Caudate nucleus (tissue), 63 donors: ENCODE measurements at places on chromosomes 7 and 10.
A peak's percentile ranks its signal among the peaks of the same experiment; 100 is the strongest.

GRCh38 chr7:27251652-27252590, 9.3 kb downstream of the EVX1 start:
- no peak for DNase-seq

GRCh38 chr10:50992972-50993766, 81.1 kb upstream of the PRKG1 start:
- DNase-seq: no peak

DNA sequence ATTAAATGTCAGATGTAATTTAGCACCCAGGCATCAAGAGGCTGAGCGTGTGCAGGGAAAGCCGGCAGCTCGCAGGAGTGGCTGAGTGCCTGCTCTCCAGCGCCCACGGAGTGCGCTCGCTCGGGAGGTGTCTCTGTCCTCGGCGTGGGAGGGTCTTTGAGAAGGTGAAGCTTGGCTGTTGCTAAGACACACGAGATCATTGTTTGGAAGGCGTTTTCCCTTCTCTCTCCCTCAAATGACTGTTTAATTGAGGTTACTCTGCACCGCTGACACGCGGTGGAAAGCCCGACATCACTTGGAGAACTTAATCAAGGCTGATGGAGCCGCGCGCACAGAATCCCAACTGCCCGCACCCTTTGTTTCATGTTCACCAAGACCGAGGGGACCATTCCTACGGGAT, 414.6 kb downstream of the DNAJB6 start:
- no peak for DNase-seq

DNA sequence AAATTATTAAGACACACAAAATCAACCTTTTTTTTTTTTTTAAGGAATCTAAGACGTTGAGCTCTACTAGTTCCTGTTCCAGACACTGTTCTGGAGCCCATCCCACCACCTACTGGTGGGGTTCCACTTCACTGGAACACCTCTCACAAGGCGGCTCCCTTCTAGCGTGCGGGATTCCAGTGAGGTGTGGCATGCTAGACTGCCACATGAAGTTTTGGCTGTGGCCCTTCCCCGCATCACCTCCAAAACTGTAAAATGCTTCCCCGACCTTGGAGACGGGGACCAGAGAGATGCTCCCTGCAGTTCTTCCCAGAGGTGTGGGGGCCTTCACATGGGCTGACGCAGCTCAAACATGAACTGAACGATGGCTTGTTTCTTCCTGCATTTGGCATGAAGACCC, 12.6 kb downstream of the FAM53B start:
- DNase-seq: no peak

GRCh38 chr7:70392256-70392876, 739.6 kb upstream of the GALNT17 start:
- DNase-seq: no peak

GRCh38 chr7:144384071-144384470, 19.4 kb downstream of the NOBOX start:
- DNase-seq: no peak

GRCh38 chr7:2837496-2837895, 6.6 kb downstream of the GNA12 start:
- DNase-seq: no peak

DNA sequence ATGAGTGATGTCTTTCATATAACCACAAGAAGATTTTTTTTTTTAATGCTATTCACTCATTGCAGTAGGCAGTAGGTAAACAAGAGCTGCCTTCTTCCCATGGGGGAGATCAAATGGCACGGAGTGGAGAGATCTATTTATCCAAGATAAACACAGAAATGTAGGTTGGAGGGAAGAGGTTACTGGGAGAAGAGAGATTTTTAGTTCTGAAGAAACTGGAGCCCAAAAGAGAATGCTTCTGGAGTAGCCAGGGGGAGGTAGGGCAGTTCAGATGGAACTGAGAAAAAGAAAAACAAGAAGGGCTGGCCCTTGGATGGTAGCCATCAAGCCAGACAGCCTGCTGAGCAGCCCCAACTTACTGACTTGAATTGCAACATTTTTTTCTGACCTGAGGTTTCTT, 270.1 kb upstream of the TPK1 start:
- no peak for DNase-seq

GRCh38 chr7:119228482-119228881, 1004.0 kb downstream of the ANKRD7 start:
- no peak for DNase-seq

- DNase-seq: peak; percentile 42
Observed at GRCh38 chr7:38217672-38218071, 39.6 kb downstream of the STARD3NL start.

- no peak for DNase-seq
Observed at GRCh38 chr7:2936301-2936700, 92.2 kb upstream of the GNA12 start.

- DNase-seq: peak; percentile 51
Observed at GRCh38 chr10:13347500-13348156, 465 bp downstream of the SEPHS1 start.

GRCh38 chr7:128059143-128059988, 28.1 kb upstream of the LRRC4 start:
- no peak for DNase-seq

GRCh38 chr10:124299696-124300095, 119.0 kb downstream of the OAT start:
- DNase-seq: no peak

GRCh38 chr10:101291331-101292193, 62.3 kb upstream of the LBX1 start:
- no peak for DNase-seq

GRCh38 chr7:10577866-10578374, 395.8 kb upstream of the PHF14 start:
- DNase-seq: no peak

GRCh38 chr7:7970237-7970530, 1.6 kb downstream of the GLCCI1 start:
- no peak for DNase-seq

DNA sequence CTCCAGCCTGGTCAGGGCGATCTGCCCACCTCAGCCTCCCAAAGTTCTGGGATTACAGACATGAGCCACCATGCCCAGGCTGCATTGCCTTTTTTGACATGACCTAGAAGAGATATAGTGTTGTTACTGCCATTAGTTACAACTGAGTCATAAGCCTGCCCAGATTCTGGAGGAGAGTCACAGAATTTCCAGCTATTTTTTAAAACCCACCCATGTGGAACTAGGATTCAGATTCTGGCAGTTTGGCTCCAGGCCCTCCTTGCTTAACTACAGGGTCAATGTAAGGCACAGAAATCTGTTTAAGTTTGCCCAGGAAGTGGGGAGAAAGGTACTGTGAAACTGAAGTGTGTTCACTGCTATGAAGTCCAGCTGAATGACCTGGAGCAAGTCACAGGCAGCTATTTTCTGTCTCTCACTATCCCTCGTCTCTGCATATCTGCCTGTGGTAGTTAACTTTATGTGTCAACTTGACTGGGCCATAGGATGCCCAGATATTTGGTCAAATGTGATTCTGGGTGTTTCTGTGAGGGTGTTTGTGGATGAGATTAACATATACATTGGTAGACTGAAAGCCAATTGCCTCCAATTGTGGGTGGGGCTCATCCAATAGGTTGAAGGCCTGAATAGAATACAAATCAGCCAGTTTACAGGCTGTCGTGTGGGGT, 8.4 kb upstream of the MARVELD1 start:
- DNase-seq: no peak

- no peak for DNase-seq
Observed at GRCh38 chr7:43926798-43927123, 525 bp downstream of the UBE2D4 start.

DNA sequence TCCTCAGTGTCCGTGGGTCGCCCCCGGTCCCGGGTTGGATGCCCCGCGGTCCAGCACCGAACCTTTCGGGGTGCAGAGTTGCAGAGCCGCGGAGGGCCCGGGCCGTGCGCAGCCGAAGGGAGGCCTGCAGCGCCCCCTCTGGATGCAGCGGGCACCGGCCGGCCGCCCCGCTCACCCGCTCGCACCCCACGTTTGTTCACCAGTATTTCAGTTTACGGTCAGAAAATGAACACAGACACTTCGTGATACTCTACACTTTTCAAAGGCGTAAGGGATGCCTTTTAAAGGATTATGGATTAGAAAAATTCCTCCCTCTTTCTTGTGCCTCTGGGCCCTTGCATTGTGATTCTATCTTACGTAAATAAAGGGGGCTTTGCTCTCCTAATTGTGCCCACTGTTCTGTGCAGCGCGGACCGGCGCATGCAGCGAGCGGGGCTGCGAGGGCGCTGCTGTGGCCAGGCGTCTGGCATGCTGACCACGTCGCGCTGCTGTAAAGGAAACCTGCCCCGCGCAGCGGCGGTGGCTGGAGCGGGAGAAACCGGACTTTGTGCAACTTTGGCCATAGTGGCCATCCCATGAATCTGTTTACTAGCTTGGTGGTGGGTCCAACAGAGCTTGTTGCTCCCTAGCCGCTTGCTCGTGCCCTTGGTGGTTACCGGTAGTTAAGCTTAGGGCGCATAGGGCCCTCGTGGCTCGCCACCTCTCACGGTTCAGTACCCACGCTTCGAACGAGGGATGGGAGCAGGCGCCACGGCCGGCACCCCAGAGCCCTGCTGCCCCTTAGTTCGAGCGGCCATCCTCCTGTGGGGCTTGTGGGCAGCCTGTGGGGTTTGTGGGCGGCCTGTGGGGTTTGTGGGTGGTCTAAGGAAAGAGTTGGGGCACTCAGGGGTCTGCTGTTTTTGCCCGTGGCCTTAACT, 739 bp upstream of the MEST start:
- DNase-seq: peak; percentile 11
